ENCODE measurements at places on chromosomes 16 and 17.

- DNase-seq = no peak
These were observed 392.7 kb downstream of the CPPED1 start for GRCh38 chr16:12410837-12411490.

GRCh38 chr16:648071-648780, 939 bp upstream of the WDR90 start:
- DNase-seq = no peak

GRCh38 chr16:5207001-5207523, 109.5 kb upstream of the EEF2KMT start:
- no peak for DNase-seq

DNA sequence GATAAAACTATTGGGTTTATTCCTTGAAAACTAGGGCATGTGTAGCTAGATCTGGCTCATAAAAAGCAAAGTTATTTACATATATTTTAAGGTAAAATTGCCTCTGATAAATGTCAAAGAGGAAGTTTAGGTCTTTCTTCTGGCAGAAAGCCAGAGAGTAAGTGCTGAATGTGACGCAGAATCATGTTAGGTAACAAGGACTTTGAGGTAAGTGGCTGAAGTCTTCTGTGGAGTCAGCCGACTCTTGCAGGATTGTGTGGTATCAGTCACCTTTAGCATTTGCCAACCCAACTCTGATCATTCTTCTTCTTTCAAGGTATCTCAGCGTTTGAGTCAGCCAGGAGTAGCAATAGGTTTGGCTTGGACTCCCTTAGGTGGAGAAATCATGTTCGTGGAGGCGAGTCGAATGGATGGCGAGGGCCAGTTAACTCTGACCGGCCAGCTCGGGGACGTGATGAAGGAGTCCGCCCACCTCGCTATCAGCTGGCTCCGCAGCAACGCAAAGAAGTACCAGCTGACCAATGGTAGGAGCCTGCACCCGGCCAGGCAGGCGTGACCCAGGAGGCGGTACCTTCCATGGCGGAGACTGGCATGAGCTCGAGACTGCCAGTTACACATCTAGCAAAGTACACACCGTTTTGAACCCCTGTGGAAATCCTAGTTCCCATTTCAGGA, 37.9 kb downstream of the SIAH1 start:
- DNase-seq = no peak

DNA sequence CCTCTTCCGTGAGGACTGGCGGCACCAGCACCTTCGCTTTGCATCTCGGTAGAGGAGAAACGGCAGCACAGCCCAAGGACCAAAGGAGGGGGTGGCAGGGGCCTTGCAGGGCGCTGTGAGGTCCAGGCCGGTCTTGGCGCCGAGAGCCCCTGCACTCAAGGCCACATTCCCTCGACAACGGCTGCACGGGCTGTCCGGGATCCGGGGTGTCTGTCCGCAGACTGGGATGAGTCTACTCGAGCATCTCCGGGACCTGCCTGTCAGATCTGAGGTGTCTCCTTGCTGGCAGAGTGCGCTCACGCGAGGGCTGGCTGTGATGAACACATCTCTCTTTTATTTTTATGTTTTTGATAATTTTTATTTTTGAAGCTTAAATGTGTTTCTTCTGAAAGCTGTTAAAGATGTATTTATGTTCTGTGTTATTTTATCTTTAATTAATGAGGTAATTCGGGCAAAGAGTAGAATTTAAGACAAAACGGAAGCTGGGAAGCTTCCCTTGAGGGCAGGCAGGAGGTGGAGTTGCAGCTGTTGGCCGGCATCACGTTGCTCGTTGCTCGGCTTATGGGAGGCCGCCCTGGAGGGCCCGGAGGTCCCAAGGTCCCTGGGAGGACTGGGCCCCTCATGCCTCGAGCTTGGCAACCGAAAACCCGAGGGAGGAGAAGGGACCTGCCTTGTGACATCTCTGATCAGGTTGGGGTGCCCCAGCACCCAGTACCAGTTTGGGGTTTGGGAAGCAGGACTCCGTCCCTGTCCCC, 4.3 kb downstream of the SOX8 start:
- DNase-seq = no peak

GRCh38 chr16:64864232-64864809, 257.5 kb downstream of the CDH11 start:
- peak; percentile 78 for DNase-seq
